Neuronal stem cell (in vitro differentiated cells): ENCODE measurements at places on chromosomes 7 and 10.

DNA sequence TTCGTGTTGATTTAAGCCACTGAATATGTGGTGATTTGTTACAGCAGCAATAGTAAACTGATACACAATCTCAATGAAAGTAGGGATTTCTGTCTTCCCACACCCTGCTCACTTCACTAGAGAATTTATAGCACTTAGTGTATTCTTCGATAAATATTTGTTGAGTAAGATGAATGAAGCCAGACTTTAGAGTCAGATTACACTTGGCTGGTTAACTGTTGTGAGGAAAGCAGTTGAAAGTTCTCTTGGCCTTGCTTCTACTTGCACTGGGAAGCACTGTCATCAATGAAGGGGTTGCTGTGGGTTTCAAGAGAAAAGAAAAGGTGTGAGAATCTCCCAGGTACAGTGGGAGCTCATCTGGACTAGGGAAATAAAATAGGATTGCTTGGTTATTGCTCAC, 82.1 kb upstream of the IGFBP3 start:
- DNase-seq, result no peak
- H3K4me1 ChIP-seq, result no peaks in the 10 kb centered on the region
- no peak overlapping the region for H3K27ac ChIP-seq
- H3K27me3 ChIP-seq, result no peaks in the 10 kb centered on the region

DNA sequence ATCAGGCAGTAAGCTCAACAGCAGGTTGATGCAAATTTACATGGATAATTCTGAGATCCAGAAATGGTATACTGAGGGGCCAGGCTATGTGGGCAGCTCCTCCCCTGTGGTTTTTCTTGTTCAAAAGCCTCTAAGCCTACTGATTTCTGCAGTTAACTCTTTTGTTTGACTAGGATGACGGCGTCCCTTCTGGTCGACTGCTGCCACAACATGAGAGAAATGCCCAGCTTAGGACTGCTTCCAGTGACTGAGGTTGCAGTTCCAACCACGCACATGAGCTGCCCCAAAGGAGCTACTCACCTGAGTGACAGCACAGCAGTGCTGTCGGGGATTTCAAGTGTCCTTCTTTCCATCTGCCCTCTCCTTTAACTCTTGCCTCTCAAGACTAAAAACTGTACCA, 973.0 kb upstream of the GHITM start:
- no peak overlapping the region for H3K4me3 ChIP-seq
- H3K27ac ChIP-seq, result no peak overlapping the region
- no peaks in the 10 kb centered on the region for H3K36me3 ChIP-seq
- no peaks in the 10 kb centered on the region for H3K4me1 ChIP-seq
- peak; percentile 47 for DNase-seq
- H3K27me3 ChIP-seq, result no peaks in the 10 kb centered on the region

DNA sequence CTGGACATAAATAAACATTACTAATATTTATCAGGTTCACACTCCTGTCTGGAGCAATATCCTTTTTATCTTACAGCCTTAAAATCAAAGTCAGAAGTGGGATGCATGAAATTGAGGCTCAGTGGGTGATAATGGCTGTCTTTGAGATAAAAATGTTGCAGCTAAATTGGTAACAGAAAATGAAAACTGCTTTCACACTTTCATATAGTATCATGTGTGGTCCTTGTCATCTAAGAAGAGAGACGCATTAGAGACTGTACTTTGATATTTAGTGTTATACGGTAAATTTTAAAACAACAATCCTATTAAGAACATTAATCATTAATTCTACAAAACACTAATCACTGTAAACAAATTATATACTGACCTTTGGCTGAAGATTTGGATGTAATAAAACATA, 235.2 kb upstream of the HGF start:
- H3K4me3 ChIP-seq, result no peak overlapping the region
- no peaks in the 10 kb centered on the region for H3K36me3 ChIP-seq
- H3K27me3 ChIP-seq, result no peaks in the 10 kb centered on the region
- H3K27ac ChIP-seq, result no peak overlapping the region

GRCh38 chr10:7738536-7739407, 35.7 kb downstream of the ITIH2 start:
- H3K27ac ChIP-seq, result no peak overlapping the region
- no peak overlapping the region for H3K4me3 ChIP-seq
- DNase-seq, result no peak
- peaks cover 3% of the 10 kb centered on the region for H3K4me1 ChIP-seq

- H3K36me3 ChIP-seq, result no peaks in the 10 kb centered on the region
- no peak overlapping the region for H3K4me3 ChIP-seq
- H3K27ac ChIP-seq, result no peak overlapping the region
- H3K4me1 ChIP-seq, result no peaks in the 10 kb centered on the region
Observed at GRCh38 chr10:114719311-114719710, 61.2 kb upstream of the ABLIM1 start.

GRCh38 chr10:47025540-47026300, 114.5 kb downstream of the PTPN20 start:
- no peak overlapping the region for H3K27ac ChIP-seq
- no peak overlapping the region for H3K4me3 ChIP-seq
- no peak for DNase-seq
- H3K27me3 ChIP-seq, result peaks cover 3% of the 10 kb centered on the region
- H3K36me3 ChIP-seq, result no peaks in the 10 kb centered on the region
- peaks cover 1% of the 10 kb centered on the region for H3K4me1 ChIP-seq

GRCh38 chr10:29723726-29724125, 89.0 kb upstream of the SVIL start:
- no peak overlapping the region for H3K27ac ChIP-seq
- no peaks in the 10 kb centered on the region for H3K36me3 ChIP-seq
- no peak for DNase-seq
- H3K27me3 ChIP-seq, result no peaks in the 10 kb centered on the region
- no peak overlapping the region for H3K4me3 ChIP-seq

- no peak for DNase-seq
- H3K4me3 ChIP-seq, result no peak overlapping the region
- H3K36me3 ChIP-seq, result no peaks in the 10 kb centered on the region
- H3K27me3 ChIP-seq, result no peaks in the 10 kb centered on the region
Observed at GRCh38 chr7:75716992-75717626, 21.6 kb downstream of the HIP1 start.

GRCh38 chr7:73560109-73560835, 2.8 kb upstream of the BCL7B start:
- no peaks in the 10 kb centered on the region for H3K27me3 ChIP-seq
- DNase-seq, result no peak
- H3K27ac ChIP-seq, result no peak overlapping the region
- no peak overlapping the region for H3K4me3 ChIP-seq
- no peaks in the 10 kb centered on the region for H3K36me3 ChIP-seq

- H3K4me1 ChIP-seq, result peaks cover 50% of the 10 kb centered on the region
- DNase-seq, result no peak
- H3K27me3 ChIP-seq, result no peaks in the 10 kb centered on the region
- H3K27ac ChIP-seq, result no peak overlapping the region
- no peak overlapping the region for H3K4me3 ChIP-seq
- no peaks in the 10 kb centered on the region for H3K36me3 ChIP-seq
Observed at GRCh38 chr10:102668326-102669107, 24.2 kb downstream of the TRIM8 start.

GRCh38 chr10:132648851-132649528, 111.4 kb downstream of the INPP5A start:
- H3K4me1 ChIP-seq, result peaks cover 10% of the 10 kb centered on the region
- H3K27ac ChIP-seq, result no peak overlapping the region
- DNase-seq, result no peak
- H3K36me3 ChIP-seq, result no peaks in the 10 kb centered on the region
- no peak overlapping the region for H3K4me3 ChIP-seq
- no peaks in the 10 kb centered on the region for H3K27me3 ChIP-seq

DNA sequence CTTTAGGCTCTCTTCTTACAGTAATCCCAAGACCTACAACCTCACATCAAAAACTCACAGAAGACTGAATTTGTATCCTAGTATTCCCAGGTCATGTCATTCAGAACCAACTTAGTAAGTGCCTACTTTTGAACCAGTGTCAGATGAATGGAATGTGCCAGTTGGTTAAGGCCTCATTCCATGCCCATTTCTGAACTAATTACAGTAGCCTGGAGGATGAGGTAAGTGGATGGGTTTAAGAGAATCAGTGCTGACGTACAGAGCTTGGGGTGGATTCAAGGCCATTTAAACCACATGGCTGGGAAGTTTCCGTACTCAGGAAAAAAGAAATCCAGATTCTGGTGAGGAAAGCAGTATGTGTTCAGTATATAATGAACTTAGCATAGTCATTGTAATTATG, 21.9 kb upstream of the FOXP2 start:
- no peaks in the 10 kb centered on the region for H3K4me1 ChIP-seq
- H3K27ac ChIP-seq, result no peak overlapping the region
- H3K27me3 ChIP-seq, result no peaks in the 10 kb centered on the region
- DNase-seq, result no peak
- H3K36me3 ChIP-seq, result no peaks in the 10 kb centered on the region
- H3K4me3 ChIP-seq, result no peak overlapping the region

DNA sequence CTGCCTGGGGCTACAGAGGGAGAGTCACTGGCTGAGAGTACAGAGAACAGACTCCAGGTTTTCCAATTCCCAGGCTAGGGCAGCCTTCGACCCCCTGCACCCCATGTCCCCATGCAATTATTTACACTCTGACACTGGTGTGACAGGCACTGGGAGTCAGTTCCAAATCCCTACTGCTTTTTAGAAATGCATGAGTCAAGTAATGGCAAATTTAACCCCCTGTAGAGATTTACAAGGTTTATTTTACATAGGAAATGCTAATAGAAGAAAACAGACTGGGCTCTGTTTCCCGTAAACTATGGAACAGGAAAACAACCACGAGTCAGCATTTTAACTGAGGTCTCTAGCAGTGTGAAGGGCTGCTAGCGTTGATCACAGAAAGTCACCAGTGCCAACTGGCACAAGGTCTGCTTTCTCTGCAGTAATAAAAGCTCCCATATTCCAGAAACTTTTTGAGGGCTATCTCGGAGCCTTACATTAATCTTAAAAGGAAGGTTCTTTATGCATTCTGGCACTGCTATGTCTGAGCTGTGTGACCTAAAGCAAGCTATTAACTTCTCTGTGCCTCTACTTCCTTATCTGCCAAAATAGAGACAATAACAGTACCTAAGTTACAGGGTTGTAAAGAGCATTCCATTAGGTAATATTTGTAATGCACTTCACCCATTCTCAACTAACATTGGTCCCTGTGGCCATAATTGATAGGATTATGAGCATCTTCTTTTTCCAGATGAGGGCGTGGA, 28.2 kb downstream of the NOD1 start:
- no peak for DNase-seq
- H3K27me3 ChIP-seq, result no peaks in the 10 kb centered on the region
- peaks cover 39% of the 10 kb centered on the region for H3K36me3 ChIP-seq
- H3K4me1 ChIP-seq, result no peaks in the 10 kb centered on the region
- no peak overlapping the region for H3K4me3 ChIP-seq

DNA sequence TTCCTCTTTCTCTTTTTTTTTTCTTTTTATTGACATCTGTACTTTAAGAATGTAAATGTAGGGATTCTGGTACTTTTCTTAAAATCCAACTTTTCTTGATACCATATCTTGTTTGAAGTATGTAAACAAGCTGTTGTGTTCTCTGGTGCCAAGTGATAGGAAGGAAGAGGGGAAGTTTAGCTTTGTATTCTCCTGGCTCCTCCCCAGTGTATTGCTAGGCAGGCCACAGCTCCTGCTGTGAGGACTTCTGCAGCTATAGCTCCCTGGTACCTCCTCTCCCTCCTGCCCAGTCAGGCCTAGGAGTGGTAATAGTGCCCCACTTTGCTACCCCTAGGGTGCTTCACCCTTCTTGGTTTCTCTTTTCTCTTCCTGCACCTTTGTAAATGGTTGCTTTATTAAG, 45.3 kb upstream of the SP8 start:
- H3K4me1 ChIP-seq, result peaks cover 18% of the 10 kb centered on the region
- H3K27me3 ChIP-seq, result no peaks in the 10 kb centered on the region
- DNase-seq, result no peak
- H3K4me3 ChIP-seq, result no peak overlapping the region
- no peaks in the 10 kb centered on the region for H3K36me3 ChIP-seq

DNA sequence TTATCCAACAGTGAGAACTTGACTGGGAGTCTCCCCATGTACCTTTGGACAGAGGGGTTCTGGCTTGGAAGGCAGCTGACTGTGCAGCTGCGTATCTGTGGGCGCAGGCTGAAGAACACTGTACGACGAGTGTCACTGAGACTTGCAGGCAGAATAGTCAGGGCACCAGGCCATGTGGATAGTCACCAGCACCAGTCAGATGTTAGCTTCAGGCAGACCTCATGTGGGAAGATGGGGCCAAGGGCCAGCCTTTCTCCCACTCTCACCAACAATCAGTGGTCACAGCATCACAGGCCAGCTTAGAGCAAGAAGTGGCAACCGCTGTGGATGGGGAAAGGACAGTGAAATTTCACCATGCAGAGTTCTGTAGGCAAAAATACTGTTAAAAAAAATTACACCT, 43.4 kb upstream of the GJD4 start:
- no peak overlapping the region for H3K27ac ChIP-seq
- peaks cover 21% of the 10 kb centered on the region for H3K36me3 ChIP-seq
- H3K4me3 ChIP-seq, result no peak overlapping the region
- no peak for DNase-seq
- no peaks in the 10 kb centered on the region for H3K27me3 ChIP-seq

DNA sequence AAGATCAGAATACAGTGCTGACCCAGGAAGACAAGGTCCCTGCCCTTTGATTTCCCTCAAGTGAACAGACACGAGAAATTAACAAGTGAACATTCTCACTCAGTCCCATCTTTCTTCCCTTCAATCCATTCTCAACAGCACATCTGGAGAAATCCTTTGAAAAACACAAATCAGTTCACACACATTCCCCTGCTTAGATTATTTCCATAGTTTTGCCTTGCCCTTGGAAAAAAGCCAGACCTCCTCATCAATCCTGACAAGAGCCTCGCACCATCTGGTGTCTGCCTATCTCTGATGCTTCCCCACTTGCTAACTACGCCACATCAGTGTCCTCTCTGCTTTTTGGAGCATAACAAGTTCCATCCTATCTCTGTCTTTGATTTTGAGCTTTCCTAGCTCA, 94.4 kb upstream of the KIAA1217 start:
- H3K27me3 ChIP-seq, result no peaks in the 10 kb centered on the region
- H3K36me3 ChIP-seq, result no peaks in the 10 kb centered on the region
- H3K4me3 ChIP-seq, result no peak overlapping the region
- no peak overlapping the region for H3K27ac ChIP-seq

GRCh38 chr10:114320249-114321116, 81.4 kb downstream of the VWA2 start:
- no peak for DNase-seq
- no peaks in the 10 kb centered on the region for H3K27me3 ChIP-seq
- H3K4me3 ChIP-seq, result no peak overlapping the region
- no peak overlapping the region for H3K27ac ChIP-seq
- H3K36me3 ChIP-seq, result no peaks in the 10 kb centered on the region

- peak overlapping the region; percentile 77 for H3K4me3 ChIP-seq
- no peaks in the 10 kb centered on the region for H3K27me3 ChIP-seq
- H3K4me1 ChIP-seq, result peaks cover 18% of the 10 kb centered on the region
Observed at GRCh38 chr10:688312-689120, 952 bp downstream of the DIP2C start.
